ENCODE measurements at places on chromosomes 1 and 21.

- DNase-seq, result no peak
Measured at GRCh38 chr1:174913225-174913903, 86.4 kb upstream of the CACYBP start.

DNA sequence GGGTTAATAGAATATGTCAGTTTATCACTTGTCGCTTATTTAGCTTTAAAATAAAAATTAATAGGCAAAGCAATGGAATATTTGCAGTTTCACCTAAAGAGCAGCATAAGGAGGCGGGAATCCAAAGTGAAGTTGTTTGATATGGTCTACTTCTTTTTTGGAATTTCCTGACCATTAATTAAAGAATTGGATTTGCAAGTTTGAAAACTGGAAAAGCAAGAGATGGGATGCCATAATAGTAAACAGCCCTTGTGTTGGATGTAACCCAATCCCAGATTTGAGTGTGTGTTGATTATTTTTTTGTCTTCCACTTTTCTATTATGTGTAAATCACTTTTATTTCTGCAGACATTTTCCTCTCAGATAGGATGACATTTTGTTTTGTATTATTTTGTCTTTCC lies 98.1 kb downstream of the TGFB2 start:
- DNase-seq, result no peak

DNA sequence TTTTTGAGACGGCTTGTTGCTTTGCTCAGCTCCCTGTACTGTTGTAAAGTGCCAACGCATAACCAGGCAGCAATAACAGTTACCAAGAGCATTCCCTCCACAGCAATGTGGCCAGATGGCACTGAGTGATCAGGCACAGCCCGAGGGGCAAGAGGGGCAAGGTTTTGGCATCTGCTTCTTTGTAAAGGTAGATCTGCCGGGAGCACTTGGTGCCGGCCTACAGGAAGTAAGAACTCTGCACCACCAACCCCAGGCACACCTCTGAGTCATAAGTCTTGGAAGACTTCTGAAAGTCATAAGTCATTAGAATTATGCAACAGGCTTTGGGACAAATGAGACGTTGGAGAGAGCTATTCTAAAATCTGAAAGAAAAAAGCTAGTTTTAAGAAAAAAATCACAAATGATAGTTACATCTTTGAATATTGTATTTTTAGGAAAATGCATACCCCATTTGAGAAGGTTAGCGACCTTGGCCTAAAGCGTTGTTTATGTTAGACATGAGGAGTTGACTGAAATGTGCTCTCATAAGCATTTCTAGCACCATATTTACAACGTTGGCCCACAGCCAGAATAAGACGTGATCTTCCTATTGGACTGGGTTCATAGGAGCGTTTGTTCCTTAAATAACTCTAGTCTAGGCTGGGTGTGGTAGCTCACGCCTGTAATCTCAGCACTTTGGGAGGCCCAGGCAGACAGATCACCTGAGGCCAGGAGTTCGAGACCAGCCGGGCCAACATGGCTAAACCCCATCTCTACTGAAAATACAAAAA lies 37.7 kb upstream of the MAP10 start:
- peak; percentile 80 for DNase-seq

DNA sequence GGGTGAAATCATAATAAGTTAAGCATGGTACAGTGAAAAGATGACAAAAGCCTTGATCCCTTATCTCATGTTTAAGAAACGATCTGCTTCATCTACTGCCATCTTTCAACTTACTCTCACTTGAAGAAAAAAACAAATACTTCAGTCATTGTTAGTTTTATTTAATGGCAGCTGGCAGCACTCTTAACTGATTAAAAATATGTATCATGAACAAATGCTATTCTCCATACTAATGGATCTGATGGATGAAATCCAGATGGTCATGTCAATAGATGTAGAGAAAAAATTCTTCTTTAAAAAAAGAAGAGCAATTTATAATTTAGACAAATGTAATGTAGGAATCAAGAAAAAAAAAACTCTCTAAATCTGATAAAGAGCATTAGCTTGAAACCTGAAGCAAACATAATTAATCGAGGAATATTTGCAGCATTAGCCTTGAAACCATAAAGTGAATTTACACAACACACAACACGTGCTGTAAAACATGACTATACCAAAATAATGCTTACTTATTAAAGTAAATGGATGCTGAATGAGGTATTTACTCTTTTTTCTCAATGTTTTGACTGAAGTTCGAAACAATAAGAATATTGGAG lies 579.0 kb upstream of the ADAMTS5 start:
- DNase-seq, result no peak

GRCh38 chr1:81221564-81221963 lies 579.2 kb upstream of the ADGRL2 start:
- DNase-seq, result no peak

GRCh38 chr21:35814858-35815619 lies 245.3 kb downstream of the SETD4 start:
- DNase-seq, result no peak

DNA sequence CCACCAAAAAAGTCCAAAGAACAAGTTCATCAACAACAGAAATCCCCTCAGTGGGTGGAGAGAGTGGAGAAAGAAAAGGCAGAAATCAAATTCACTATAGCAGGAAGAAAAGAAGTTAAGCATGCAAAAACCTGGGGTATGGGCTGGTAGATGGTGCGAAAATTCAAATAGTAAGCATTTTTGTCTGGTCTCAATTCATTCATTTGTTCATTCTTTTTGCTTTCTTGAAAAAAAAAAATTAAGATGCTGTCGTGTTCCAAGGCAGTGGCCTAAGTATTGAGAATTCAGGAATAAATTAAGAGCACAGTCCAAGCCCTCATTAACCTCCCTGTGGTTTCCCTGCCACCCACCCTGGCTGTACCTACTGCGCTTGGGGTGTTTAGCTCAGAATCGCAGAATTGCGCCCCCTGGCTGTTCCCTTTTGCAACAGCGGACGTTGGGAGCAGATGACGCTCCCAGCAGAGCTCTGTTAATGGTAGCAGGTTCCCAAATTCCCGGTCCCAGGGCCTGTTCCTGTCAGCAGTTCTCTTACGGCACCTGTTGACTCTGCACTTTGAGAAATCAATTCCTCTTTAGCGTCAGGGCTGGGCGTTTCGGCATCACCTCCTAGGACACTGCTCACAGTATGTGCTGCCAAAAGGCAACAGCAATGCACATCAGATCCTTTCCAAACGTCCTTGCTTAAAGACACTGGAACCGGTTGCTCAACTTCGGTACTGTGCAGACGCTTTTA lies 34.0 kb upstream of the SSX2IP start:
- no peak for DNase-seq

- DNase-seq, result no peak
Measured at GRCh38 chr1:175470591-175470990, 272.8 kb downstream of the TNR start.

- no peak for DNase-seq
Measured at GRCh38 chr1:96721053-96721415, 550 bp upstream of the PTBP2 start.

DNA sequence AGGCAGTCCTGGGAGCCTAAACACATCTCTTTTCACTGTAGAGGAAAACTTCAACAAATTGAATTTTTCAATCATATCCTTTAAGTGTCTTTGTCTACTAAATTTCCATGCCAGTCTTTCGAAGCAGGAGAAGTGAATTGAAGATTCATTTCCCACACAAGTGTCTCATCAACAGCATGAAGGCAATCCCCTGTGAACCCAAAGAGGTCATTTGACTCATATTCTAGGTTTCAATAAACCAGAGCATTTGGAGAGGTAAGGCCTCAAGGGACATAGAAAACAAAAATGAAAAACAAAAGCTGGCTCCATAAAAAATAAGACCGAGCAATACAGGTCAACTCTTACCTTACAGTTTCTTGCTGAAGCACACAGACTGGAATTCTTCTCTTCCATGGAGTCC lies 94.1 kb upstream of the ATP1B1 start:
- DNase-seq, result no peak

All from mesenchymal stem cell (in vitro differentiated cells and primary cell).